ENCODE measurements at places on chromosomes 2 and 18. TPM values are rescaled to one million over a fixed set of nuclear protein-coding genes. Genes with fewer than 3 reads are reported as not detected.

The ALPG gene
- 0.27 TPM for total RNA-seq

The VIT gene
- total RNA-seq, result not detected

The KCNG2 gene
- 0.16 TPM for total RNA-seq

The SCTR gene
- total RNA-seq, result not detected

The FAM237A gene
- total RNA-seq, result not detected
